ENCODE measurements at places on chromosomes 7 and 10.

DNA sequence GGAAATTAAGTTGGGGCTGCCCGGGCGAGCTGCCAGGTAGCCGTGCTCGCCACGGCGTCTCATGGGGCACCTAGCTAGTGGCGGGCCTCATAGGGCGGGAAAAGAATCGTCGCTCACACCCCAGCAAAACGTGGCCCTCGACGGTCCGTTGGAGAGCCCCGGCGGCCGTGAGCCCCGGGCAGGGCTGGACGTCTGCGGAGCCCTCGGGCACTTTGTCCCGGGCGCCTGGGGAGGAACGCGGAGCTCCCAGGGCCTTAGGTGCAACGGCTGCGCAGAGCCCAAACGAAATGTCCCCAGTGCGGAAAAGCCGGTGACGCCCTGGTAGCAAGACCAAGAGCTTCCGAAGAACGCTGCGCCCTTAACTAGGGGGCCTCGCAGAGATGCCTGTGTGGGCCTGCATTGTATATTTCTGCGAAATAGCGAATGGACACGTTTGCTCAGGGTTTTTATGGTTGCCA lies 866 bp upstream of the SFMBT2 start:
- DNase-seq, result peak; percentile 55

DNA sequence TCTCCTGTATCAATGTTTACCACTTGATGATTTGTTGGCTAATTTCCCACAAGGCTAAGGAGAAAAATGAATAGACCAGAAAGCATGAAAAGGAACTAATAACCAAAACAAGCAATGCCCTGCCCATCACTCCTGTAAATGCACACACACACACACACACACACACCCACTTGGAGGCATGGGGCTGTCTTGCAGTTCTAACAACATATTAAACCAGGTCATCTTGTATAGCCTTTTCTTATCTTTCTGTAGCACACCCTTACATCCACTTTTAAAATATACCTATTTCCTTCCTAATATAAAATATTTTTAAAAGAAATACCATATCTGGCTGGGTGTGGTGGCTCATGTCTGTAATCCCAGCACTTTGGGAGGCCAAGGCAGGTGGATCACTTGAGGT lies 105.3 kb downstream of the CTTNBP2 start:
- DNase-seq, result no peak

- no peak for DNase-seq
Observed at GRCh38 chr7:42385912-42386311, 148.9 kb upstream of the GLI3 start.

GRCh38 chr7:15648461-15648961 lies 38.0 kb downstream of the MEOX2 start:
- no peak for DNase-seq

DNA sequence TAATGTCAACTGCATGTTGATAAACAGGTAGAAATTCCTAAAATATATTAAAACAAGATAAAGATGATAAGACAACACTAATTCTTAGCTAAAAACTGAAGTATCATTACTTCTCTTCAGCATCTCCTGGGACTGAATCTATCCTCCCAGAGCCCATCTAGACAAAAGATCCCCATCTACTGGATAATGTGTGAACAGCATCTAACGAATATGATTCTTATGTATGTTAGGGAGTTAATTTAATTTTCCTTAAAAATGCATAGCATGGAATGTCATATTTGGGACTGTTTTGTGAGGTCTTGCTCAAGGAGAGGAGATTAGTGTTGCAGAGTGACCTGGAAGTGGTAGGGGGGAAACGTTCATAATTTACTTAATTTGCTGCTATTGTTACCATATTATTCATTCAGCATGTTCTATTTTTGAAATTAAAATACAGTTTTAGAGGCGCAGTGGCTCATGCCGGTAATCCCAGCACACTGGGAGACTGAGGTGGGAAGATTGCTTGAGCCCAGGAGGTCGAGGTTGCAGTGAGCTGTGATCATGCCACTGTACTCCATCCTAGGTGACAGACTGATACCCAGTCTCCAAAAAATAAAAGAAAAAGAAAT lies 305.1 kb upstream of the CSTF2T start:
- no peak for DNase-seq

- no peak for DNase-seq
Observed at GRCh38 chr10:113736576-113736975, 14.9 kb upstream of the PLEKHS1 start.

DNA sequence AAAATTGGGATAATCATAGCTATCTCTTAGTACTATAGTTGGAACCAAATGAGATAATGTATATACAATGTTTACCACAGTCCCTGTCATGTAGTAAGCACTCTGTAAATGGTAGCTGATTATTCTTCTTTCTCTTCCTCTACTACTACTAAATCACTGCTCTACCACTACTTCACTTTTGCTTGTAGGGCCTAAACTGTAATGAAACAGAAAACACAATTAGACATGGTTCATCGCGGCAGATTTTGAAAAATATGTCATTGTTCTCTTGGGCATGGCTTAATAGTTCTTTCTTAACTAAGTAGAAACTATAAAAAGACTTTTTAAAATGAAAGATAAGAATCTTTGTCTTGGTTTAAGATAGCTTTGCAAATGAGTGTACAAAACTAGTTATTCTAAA lies 34.9 kb downstream of the R3HCC1L start:
- DNase-seq, result no peak

GRCh38 chr10:122854648-122855047 lies 9.0 kb upstream of the CUZD1 start:
- no peak for DNase-seq

DNA sequence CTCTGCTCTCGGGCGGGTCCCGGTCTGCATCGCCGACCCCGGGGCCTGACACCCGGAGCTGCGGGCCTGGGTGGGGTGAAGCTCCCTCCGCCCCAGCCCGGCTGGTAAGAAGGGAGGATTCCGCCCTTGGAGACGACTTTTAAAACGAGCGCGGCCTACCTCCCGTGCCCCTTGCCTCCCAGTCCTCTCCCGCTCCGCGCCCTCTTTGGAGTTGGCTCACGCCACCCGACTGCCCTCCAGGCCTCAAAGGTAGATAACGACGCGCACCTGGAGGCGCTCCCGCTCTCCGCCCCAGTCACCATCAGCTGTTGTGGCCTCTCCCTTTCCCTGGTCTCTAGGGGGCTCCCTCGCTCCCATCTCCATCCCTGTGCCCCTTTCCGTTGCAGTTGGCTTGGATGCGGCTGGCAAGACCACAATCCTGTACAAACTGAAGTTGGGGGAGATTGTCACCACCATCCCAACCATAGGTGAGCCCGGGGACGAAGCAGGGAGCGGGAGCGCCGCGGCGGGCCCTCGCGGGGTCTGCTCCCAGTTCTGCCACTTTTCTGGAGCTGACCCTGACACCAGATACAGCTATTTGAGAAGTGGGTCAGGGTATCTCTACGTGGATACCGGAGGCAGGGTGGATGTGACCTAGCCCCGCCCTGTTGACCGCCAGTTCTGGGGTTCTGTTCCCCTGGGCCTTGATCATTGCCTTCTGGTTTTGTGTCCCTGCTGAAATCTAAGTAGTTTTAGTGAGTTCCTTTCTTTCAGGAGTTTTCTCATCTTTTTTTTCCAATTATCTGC lies 679 bp downstream of the ARF5 start:
- peak; percentile 44 for DNase-seq

DNA sequence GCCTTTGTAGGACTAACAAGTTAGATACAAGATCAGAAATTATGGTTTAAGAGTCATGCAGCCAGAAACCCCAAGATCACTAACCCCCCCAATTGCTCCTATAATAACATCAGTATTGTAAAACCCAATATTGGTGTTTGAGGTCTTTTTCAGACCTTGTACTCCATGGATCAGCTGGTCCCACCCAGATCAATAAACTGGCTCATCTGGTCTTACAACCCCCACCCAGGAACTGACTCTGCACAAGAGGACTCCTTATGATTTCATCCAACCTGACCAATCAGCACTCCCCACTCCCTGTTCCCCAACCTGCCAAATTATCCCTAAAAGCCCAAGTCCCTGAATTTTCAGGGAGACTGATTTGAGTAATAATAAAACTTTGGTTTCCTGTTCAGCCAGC lies 6.4 kb upstream of the GSAP start:
- DNase-seq, result no peak

DNA sequence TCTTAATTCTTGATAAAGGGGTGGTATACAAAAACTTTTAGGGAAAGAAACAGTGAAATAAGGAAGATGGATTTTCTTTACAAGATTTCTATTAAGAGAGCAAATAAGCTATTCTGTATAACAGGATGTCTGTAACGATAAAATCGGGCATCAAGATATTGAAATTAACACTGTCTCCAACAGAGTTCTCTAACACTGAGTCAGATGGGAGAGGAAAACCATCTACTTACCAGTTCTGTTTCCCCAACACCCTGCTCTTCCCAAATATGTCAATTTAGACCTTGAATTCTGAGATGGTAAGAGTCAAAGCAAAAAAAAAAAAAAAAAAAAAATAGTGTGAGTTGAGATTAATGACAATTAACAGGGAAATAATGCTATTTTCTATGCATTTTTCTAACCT lies 23.0 kb downstream of the SMURF1 start:
- no peak for DNase-seq

GRCh38 chr7:50481867-50482266 lies 31.7 kb upstream of the FIGNL1 start:
- no peak for DNase-seq

GRCh38 chr10:101767600-101767945 lies 8.3 kb downstream of the FGF8 start:
- no peak for DNase-seq

DNA sequence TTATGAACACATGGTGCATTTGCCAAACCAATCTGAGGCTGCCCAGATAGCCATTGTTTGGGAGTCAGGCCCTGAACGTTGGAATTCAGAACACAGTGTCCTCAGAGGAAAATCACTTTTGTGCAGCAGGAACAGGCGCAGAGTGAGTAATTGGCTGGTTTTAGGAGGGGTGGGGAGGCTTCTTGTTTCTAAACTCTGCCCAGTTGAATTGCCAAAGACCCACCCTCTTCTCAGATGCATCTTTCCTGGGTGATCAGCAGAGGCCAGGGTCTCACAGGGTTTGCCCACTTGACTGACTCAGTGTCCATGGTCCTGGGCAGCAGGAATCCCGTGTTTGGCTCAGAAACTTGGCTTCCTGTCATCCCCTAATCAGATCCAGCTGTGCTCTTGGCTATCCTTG lies 24.3 kb downstream of the PRLHR start:
- DNase-seq, result no peak

- DNase-seq, result no peak
Observed at GRCh38 chr10:47353351-47353750, 5.2 kb downstream of the RBP3 start.

DNA sequence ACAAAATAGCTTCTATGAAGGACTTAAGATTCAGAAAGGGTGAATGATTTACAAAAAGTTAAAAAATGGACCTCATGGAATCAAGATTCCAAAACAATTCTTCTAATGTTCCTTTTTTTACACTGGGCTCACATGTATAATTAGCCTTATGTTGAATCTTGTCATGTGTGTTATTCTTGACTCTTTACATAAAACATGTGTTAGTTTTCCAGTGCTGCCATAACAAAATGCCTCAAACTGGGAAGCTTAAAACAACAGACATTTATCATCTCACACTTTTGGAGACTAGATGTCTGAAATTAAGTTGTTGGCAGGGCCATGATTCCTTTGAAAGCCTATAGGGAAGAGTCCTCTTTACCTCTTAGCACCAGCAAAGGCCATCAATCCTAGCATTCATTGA lies 192.5 kb upstream of the SORCS1 start:
- DNase-seq, result no peak

GRCh38 chr10:130018265-130018664 lies 54.2 kb upstream of the EBF3 start:
- no peak for DNase-seq

DNA sequence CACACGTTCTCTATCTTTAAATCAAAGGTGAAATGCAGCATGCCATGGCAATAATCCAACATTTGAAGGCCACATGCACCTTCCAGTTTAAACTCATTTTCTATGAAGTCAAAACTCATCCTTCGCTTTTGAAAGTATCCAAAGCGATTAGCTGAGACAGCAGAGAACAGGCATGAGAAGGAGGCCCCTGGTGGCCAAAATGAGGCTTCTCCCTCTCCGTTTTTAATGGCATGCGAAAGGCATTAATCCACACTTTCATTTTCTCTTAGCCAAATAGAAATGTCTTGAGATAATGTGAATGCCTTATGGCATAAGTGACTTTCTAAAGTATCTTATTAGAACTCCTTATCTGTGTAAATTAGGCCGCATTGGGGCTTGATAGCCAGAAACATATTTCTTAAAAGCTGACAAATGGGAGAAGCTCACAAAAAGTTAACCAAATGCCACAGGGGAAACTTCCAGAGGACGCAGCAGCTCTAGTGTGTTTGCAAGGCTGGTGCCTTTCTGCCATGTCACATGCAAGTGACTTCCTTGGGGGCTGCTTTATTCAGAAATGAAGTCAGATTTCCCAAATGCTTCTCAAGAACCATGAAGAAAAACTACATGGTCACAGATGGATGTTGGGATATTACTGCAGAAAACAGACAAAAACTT lies 1189.6 kb downstream of the SORCS1 start:
- no peak for DNase-seq

DNA sequence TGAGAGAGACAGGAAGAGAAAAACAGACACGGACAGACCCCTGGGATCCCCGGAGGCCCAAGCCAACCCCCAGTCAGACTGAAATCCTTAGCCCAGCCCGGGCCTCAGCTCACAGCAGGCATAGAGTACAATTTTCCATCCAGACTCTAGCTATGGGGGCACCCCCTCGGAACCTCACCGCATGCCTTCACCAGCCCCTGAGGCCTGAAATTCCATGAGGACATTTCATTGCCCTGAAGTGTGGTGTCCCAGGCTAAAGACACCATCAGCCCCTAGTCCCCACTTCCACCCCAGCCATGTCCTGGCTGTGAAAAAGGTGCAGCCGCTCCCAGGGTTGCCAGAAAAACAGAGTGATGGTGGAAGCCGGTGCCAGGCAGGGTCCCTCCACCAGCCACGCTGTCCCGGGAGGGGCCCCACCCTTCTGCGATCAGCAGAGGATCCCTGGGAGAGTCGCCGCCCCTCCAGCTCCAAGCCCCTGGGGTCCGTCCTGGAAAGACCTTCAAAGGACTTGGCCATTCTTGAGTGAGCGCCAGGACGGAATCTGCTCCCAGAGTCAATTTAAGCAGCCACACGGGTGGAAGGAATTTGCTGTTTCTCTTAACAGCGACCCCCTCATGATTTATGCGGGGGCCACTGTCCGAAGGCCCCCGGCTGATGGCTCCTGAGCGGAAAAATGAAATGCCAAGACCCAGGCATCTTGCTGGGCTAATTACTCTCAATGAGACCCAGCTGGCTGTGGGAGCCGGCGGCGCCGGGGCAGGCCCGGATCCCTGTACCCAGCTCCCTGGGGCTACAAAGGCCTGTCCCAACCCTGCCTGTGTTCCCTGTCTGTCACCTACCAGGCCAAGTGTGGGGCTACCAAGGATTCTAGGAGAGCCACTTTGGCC lies 23.2 kb downstream of the MYL10 start:
- DNase-seq, result no peak

Data from stimulated activated naive CD8-positive, alpha-beta T cell treated with anti-CD3 and anti-CD28 coated beads, Interleukin-15, amount 100 ng/mL, for 72 hours (primary cell).